Activated naive CD4-positive, alpha-beta T cell treated with Interleukin-2 at 50 U/mL for 16 hours (primary cell): ENCODE measurements at places on chromosomes 4 and X.

GRCh38 chr4:10461091-10461849, 4.0 kb upstream of the ZNF518B start:
- DNase-seq = peak; percentile 77

GRCh38 chr4:151323667-151324066, 1.7 kb downstream of the SH3D19 start:
- DNase-seq = no peak

- no peak for DNase-seq
Observed at GRCh38 chr4:17468619-17469221, 43.2 kb downstream of the QDPR start.

DNA sequence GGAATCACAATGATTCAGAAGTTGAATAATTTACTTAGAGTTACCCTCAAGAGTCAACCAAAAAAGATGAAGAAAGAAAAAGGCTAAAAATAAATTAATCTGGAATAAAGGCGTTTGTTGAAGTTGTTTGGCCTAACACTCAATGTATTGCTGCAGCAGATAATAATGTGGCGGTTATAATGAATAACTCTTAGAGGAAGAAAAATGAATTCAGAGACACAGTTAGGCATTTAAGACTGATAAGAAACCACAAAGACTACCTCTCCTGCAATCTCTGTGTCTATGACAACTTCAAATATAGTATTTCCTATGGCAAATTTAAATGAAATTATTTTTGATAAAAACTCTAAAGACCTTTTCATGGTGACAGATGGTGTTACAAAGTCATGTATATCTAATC, 1369.1 kb upstream of the AGA start:
- DNase-seq = no peak

DNA sequence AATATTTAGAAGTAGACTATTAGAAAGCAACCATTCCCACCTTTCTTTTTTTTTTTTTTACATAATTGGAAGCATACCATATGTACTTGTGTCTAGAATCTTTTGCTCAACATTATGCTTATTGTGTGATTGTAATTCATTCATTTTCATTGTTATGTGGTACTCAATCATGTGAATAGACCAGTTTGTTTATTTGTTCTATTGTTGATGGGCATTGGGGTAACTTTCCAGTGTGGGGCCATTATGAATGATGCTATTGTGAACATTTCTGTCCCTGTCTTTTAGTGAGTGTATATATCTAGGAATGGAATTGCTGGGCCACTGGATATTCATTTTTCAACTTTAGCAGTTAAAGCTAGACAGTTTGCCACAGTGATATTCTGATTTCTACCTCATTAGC, 62.5 kb upstream of the MCUB start:
- DNase-seq = no peak

- DNase-seq = no peak
Observed at GRCh38 chr4:150582146-150582872, at the start of gene MAB21L2. MAB21L2 (plus strand) TSS chr4:150582151; CDS start chr4:150583030, 879 bp downstream.

GRCh38 chrX:20205927-20206708, 60.6 kb downstream of the RPS6KA3 start:
- no peak for DNase-seq

DNA sequence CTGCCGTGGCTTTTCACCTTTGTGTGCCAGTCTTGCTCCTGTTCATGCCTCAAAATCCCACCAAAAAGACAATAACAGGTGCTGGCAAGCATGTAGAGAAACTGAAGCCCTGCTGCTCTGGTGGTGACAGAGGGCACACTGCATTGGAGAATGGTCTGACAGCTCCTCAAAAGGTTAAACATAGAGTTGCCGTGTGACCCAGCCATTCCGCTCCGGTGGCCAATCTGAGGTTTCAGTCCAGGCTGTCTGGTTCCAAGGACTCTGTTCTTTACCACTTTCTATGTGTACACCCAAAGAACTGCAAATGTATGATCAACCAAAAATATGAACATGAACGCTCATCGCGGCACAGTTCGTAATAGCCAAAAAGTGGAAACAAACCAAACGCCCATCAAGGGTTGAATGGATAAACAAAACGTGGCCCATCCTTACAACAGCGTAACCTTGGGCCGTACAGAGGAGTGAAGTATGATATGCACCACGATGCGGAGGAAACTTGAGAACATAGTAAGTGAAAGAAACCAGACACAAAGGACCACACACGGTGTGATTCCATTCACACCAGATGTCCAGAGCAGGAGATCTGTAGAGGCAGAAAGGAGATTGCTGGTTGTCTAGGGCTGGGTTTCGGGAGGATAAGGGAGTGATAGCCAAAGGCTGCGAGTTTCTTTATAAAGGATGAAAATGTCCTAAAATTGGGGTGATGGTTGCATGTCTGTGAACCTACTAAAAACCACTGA, 33.6 kb upstream of the WFS1 start:
- DNase-seq = no peak

- DNase-seq = no peak
Observed at GRCh38 chr4:120842031-120842430, 80.5 kb downstream of the PRDM5 start.

- DNase-seq = no peak
Observed at GRCh38 chr4:59945277-59945676, 1254.8 kb upstream of the ADGRL3 start.

DNA sequence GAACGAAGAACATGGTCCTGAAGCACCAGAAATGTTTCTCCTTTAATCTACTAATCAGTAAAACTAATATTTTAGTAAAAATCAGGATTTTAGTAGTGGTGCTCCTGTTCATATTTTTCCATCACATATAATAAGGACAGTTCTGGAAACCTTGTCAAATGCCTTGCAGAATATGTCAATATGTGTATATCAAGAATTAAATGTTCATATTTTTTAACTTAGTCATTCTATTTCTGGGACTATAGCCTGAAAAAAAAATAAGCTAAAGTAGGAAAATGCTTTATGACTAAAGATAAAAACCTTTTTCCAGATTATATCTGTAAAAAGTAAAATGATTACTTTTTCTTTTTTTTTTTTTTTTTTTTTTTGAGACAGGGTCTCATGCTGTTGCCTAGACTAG, 65.1 kb downstream of the MAB21L2 start:
- DNase-seq = no peak

DNA sequence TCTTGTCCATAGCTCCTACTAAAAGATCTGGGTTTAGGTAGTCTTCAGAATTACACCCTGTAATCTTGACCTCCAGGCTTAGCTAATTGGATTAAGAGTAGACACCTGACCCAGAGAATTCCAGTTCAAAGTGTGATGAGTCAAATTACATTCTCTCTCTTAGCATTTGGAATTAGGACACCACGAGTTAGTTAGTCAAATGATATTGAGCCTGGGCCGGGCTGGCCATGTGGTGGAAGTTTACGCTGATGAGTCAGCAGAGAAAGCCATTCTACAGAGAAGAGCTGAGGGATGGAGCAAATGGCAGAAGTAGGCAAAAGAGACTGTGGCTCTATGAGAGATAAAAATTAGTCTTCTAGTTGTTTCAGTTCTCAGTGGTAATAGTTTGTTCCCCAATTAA, 31.1 kb downstream of the CEP44 start:
- DNase-seq = no peak

DNA sequence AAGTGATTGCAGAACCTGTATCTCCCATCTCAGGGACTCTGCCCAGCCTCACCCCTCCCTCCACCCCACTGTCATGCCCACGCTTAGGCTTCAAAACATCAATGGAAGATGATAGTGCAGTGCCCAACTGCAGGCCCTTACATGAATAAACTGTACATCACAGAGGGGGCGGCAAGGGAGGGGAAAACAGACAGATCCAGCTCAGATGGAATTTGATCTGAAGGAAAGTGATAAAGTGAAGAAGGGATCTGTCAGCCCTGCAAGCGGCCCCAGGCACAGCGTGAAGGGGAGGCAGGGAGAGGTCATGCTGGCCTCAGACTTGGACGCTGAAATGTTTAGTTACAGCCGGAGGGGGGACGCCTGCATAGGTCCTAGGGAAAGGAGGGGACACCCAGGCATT, 38.5 kb downstream of the GYG2 start:
- no peak for DNase-seq

DNA sequence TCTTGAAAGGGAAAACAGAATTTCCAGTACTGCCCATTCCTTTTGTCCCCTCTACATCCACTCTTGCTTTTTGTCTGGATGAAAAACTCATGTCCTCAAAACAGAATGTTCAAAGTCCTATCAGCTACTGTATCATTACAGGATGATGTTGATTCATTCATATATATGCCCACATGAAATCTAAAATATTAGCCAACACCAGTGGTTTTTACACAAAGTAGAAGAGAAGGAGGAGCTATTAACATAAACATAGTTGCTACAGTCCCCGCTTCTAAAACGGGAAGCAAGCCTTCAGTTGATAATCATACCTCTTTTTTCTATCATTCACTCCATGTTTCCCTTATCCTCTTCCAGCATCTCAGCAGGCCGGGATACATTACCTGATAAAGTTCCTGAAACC, 7.7 kb upstream of the THOC2 start:
- DNase-seq = no peak
